ENCODE measurements at places on chromosomes 5 and 9.

DNA sequence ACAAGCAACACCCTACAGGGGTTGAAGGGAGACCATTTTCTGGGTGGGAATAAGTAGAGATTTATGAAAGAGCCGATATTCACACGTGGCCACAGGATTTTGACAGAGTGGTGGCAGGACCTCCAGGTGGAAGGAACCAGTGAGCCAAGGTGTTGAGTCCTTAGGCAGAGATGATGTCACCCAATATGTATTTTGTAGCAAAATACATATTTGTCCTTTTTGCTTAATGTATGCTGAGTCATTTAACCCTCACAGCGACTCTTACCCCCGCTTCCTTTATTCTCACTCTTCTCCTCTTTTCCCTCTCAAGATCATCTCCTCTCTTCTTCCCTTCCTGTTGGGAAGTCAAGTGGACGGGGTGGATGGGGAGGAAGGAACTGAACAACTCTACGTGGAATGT is 215.7 kb upstream of the S1PR3 start:
- DNase-seq, result no peak

GRCh38 chr5:123007182-123007581 is 29.3 kb downstream of the PPIC start:
- DNase-seq, result no peak

DNA sequence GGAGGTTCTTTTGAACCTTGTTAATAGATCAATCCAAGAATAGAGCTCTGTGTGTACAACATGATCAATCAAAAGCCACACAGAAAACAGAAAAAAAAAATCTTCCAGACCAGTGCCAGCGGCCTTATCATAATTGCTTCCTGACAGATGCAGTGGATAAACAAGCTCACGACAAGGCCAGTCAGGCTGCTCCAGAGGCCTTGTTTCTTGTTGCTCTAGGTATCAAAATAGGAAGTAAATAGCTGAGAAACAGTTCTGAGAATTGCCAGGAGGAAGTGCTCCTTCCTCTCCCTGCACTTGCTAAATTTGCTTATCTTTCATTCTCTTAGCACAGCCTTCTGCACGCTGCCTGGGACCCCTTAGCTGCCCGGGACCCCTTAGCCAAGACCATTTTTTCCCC is 199.0 kb upstream of the TARS1 start:
- DNase-seq, result no peak

DNA sequence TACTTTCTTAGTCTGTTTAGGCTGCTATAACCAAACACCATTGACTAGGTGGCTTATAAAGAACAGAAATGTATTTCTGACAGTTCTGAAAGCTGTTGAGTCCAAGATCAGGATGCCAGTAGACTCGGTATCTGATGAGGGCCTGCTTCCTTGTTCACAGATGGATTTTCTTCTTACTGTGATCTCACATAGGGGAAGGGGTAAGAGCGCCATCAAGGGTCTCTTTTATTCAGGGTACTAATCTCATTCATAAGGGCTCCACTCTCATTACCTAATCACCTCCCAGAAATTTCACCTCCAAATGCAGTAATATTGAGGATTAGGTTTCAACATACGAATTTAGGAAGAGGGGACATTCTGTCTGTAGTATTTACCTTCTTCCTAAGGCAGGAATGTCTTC is 384.0 kb upstream of the DMAC1 start:
- no peak for DNase-seq

GRCh38 chr5:57698802-57699201 is 216.2 kb upstream of the ACTBL2 start:
- DNase-seq, result peak; percentile 23
